ENCODE measurements at places on chromosomes 6 and 20.
A peak's percentile ranks its signal among the peaks of the same experiment; 100 is the strongest.

DNA sequence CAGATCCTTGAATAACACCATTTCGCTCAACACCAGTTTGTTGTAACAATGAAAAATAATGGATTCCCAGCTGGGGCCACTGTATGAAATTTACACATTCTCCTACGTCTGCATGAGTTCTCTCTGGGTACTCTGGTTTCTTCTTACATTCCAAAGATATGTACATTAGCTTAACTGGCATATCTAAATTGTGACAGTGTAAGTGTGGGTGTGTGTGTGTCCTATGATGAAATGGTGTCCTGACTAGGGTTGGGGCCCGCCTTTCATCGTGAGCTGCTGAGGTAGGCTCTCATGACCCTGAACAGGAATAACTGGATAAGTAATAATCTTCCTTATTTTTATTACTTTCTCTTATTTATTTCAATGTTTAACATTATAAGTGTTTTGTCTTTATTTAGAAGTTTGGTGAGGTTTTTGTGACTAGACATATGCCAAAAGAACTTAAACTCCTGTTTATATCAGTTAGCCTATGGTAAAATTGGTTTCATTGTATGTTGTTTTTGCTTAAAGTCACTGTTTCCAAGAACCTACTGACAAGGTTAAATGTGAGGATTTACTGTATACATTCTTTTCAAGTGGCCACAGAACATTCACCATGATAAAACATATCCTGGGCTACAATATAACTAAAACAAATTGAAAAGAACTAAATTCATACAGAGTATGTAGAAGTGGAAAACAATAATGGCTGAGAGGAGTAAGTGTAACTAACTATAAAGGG lies 42.4 kb downstream of the RBL1 start:
- peak; percentile 46 for DNase-seq

DNA sequence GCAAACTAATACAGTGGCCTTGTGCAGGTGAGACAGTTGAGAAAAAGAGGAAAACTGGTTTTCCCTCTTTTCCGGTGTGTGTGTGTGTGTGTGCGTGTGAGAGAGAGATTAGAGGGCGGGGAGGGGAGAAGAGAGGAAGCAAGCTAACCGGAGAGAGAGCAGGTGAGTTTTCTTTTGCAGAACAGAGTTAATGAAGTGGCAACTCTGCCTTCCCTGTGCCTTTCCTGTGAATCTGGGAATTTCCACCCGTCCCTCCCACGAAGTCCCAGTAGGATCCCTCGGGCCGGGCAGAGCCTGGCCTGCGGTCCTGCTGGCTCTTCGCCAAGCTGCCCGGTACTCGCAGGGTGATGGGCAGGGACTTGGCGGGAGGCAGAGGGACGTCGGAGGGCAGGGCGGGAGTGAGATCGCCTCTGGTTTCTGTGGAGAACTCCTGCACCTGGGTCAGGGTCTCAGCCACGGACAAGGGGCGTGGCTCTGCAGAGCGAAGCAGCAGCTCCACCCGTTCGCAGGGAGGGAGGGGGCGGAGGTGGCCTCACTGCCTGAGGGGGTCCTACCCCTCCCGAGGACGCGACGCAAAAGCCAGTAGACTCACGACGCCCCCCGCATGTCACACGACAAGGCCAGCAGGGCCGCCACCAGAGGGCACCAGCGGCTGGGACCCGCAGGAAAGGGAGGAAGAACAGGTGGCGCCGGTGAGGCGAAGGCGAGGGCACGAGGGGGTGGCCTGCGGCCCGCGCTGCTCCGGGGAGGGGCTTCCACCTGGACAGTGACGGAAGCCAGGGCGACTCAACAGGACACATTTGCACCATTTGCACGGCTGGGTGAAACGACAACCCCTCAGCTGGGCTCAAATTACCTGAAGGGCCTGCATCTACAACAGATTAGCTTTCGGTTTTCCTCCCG lies 51.2 kb upstream of the RNF182 start:
- peak; percentile 86 for DNase-seq

GRCh38 chr6:103062136-103062535 lies 1668.6 kb downstream of the GRIK2 start:
- DNase-seq, result no peak

DNA sequence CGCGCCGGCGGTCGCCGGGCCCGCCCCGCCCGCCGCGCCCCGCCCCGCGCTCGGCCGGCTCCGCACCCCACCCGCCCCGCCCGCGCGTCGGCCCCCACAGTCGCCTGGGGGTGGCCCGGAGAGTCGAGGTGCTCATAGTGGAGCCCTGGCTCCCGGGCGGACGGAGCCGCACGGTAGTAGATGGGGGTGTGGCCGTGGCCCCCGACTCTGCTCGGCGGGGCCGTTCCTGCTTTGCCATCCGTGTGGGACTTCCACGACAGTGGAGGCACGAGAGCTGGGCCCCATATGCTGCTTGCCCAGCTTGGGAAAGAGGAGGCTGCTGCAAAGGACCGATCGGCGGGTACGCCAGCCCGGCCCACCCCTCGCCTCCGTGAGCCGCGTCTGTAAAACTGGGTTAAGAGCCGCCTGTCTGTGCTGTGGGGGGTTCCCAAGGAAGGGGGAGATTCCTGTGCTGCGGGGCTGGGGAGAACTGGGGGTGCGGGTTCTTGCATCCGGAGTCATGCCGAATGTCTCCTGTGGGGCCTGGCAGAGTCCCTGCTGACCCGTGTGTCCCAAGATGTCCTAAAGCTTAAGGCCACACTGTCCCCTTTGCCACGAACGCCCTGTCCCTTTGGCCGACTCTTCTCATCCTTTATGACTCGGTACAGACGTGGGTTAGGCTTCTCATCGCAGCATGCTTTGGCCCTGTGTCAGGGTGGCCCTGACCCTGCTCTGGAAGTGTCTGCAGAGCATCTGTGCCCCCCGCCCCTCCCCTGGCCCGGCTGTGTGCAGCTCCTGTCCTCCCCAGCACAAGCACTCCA lies at the start of gene OPRL1:
Gene OPRL1 (plus strand): TSS at position 70 of the 800 bp plus-strand sequence. CDS start 12,639 bp downstream, outside the sequence.
- no peak for DNase-seq

DNA sequence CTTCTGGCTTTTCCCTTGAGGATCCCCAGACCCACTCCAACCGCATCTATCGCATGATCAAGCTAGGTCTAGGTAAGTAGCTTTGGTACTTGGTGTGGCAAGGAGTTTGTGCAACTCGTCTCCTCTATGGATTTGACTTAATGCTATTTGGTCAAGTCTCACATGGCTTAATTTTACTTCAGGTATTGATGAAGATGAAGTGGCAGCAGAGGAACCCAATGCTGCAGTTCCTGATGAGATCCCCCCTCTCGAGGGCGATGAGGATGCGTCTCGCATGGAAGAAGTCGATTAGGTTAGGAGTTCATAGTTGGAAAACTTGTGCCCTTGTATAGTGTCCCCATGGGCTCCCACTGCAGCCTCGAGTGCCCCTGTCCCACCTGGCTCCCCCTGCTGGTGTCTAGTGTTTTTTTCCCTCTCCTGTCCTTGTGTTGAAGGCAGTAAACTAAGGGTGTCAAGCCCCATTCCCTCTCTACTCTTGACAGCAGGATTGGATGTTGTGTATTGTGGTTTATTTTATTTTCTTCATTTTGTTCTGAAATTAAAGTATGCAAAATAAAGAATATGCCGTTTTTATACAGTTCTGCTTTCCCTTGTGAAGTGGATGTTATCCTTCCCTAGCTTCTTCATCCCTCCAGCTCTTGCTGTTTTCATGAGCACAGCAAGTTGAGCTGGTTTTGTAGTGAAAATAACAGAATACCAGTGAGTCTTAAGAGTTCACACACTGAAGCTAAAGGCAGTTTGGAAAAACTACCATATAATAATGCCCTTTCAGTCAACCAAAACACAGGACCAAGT lies 3.8 kb downstream of the SLC35B2 start:
- no peak for DNase-seq

DNA sequence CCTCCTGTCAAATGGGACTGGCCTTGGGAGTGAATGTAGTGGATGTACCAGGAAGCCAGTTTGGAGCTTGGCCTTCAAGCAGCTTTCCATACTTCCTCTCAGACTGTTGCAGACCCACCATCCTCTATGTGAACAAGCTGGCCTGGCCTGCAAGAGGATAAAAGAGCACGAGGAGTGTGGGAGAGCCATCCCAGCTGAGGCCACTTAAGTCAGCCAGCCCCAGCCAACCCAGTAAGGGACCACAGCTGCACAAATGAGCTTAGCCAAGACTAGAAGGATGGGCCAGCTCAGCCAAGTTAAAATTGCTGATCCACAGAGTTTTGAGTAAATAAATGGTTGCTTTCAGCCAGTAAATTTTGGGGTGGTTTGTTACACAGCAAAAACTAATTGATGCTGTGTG lies 156.9 kb upstream of the SOX4 start:
- DNase-seq, result no peak

DNA sequence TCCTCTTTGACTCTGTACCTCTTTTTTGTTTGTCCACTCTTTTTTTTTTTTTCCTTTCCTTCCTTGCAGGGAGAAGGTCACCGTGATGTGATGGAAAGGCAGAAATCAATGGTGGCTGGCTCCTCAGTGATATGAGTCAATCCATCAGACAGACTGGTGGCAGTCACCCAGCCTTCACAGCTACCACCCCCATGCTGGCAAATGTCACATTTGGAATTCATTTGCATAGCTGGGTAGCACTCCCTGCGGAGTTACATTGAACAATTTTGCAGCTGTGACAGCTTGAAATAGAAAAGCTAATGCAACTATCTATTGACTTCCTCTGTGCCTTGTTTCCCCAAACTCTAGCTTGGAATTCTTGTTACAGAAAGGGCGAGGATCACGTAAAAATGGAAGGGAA lies 668.4 kb downstream of the C6orf118 start:
- DNase-seq, result no peak

DNA sequence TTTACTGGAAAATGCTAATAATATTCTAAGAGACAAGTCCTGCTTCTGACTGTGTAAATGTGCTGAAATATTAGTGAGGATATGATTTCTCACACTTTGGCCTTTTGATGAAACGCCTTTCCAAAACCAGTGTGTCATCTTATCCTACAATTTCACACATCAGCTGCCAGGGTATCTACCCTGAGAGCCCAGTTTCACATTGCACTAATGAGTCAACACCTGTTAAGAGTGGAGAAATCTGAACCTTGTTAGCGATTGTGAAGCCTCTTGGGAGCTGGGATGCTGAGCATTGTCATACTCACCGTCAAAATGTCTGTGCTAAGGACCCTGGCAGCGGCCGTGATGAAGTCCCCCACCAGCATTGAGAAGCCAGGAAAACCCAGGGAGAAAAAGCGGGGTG lies 166.0 kb downstream of the RALGAPA2 start:
- DNase-seq, result peak; percentile 71

GRCh38 chr6:10382322-10382721 lies 32.6 kb downstream of the TFAP2A start:
- no peak for DNase-seq

GRCh38 chr6:130872250-130873095 lies 45.3 kb downstream of the SMLR1 start:
- peak; percentile 28 for DNase-seq

GRCh38 chr6:47034926-47035325 lies 7.2 kb downstream of the ADGRF1 start:
- no peak for DNase-seq

- no peak for DNase-seq
These were observed 246.2 kb downstream of the PACRG start for GRCh38 chr6:162973980-162974379.
